ENCODE measurements at places on chromosomes 11 and 22.

DNA sequence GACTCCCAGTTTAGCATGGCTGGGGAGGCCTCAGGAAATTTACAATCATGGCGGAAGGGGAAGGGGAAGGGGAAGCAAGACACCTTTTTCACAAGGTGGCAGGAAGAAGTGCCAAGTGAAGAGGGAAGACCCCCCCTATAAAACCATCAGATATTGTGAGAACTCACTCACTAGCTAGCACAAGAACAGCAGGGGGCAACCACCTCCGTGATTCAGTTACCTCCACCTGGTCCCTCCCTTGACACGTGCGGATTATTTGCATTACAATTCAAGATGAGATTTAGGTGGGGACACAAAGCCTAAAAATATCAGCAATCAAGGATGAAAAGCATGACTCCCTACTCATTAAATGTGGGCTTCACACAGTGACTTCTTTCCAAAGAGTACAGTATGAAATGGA is 155.0 kb upstream of the CCDC90B start:
- DNase-seq: no peak

DNA sequence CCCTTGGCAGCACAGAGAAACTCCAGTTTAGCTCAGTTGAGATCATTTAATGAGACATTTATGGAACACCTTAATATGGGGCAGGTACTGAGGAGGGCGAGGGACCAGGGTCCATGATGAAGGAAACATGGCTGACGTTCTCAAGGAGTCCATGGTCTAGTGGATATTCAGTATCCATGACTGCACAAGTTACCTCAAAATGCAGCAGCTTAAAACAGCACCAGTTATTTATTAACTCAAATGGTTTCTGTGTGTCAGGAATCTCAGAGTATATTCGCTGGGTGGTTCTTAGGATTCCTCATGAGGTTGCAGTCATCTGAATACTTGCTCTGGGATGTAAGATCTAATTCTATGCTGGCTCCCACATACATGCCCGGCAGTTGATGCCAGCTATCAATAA is 346.8 kb downstream of the LARGE1 start:
- no peak for DNase-seq

GRCh38 chr11:119680541-119681360 is 48.2 kb downstream of the NECTIN1 start:
- no peak for DNase-seq

DNA sequence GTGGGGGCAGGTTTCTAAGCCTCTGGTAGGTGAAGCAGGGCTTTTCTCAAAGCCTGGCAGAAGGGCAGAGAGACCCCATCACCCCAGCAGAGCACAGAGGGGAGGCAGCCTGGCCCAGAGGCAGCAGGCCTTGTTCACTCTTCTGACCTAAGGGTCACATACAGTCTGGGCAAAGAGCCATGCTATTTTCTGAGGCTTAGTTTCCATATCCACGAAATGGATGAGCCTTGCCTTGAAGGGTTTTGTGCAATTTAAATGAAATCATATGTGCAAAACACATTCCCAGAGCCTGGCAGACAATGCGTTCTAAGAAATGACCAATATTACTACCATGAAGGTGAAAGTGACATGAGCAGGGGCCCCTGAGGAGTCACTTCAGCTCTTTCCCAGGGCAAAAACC is 44.5 kb downstream of the HIRA start:
- DNase-seq: no peak

GRCh38 chr11:92941676-92942571 is 27.5 kb upstream of the MTNR1B start:
- DNase-seq: no peak

- DNase-seq: no peak
Observed at GRCh38 chr11:65585396-65586246, 9.8 kb downstream of the EHBP1L1 start.

DNA sequence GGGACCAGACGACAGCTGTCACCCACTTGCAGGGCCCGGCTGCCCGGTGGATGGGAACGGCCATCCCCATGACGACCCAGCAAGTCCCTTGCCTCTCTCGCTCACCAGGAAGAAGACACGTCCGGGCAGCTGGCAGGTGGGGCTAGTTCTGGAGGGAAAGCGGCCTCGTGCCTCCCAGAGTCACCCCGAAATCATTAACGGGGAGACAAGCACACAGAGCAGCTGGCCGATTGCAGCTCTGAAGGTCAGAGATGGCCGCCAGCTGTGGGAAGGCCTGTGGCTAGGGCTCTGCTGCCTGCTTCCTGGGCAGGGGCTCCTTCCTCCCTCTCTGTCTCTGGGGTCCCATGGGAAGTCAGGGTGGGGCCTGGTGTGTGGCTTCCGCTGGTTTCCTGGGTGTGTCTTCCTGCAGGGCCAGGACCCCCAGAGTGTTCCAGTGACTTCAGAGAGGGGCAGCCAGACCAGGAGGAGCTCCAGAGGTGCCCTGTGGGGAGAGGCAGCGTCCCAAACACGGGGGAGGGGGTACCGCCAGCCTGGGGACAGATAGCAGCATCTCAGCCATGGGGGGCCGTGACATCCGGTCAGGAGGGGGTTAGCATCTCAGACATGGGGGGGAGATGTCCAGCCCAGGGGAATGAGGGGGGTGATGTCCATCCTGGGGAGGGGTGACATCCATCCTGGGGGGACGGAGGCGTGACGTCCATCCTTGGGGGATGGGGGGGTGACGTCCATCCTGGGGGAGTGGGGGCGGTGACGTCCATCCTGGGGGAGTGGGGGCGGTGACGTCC is 114.9 kb downstream of the KCNQ1 start:
- DNase-seq: no peak

- DNase-seq: no peak
Observed at GRCh38 chr22:36116127-36116526, 44.4 kb downstream of the APOL3 start.

DNA sequence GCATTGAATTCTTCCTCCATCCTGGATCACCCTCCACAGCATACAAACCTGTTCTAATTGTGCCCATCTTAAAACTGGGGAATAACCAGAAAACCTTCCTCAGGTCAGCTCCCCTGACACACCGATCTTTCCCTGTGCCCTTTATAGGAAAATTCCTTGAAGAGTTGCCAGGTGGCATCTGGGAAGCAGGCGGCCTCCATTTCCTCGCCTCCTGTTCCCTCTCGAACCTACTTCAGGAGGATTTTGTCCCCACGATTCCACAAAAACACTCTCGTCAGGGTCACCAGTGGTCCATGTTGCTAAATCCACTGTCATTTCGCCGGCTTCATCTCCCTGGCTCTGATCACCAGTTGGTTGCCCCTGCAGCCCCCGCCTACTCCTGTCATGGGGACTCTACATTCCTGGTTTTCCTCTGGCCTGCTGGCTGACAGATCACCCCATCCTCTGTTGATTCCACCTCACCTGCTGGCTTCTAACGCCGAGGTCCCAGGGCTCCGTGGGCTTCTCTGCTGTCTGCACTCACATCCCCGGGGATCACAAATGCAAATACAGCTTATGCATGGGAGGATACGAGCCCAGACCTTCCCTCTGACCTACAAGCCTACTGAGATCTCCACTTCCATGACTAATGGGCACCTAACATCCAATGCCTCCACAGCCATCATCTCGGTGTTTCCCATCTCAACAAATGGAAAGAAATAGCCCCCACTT is 92.5 kb upstream of the PRDM11 start:
- no peak for DNase-seq

DNA sequence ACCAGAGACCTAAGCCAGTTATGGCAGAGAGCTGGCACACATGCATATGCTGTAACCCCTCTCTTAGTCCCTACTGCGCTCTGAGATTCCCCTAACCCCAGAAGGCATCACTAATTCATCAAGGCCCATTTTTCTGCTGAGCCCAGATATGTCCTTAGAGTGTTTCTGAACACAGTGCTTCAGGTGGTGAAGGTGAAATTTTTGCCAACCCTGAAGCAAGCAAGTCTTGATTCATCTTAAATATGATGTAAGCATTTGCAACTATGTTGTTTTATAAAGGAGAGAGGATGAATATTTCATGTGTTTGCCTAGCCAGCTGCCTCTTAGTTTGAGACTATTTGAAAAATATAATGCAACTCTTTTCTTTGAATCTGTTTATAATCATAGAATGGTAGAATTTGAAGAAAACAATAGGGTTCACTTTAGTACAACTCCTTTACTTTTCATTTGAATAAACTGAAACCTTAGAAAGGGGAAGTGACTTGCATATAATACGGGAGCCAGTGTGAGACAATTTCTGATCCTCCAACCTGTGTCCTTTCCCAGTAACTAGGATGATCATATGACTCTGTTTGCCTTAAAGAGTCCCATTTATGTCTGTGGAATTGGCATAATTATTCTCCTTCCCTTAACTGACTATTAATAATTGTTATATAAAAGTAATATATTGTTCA is 194.3 kb upstream of the MTNR1B start:
- DNase-seq: no peak

DNA sequence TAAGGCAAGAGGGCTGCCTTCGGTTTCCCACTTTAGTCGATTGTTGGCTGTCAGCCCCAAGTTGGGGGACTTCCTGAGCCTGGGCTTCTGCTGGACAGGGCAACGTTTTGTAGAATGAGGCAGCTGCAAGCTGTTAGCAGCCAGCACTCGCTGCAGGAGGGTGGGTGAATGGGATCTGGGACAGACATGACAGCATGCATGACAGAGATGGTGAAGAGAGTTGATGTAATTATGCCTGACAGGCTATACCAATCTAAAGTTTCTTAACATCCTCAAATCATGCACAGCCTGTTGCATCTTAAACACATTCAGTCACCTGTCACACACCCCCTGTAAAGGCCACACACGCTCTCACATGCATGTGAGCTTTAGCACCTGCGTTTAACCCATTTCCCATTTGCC is 49.2 kb downstream of the CWC15 start:
- DNase-seq: no peak

DNA sequence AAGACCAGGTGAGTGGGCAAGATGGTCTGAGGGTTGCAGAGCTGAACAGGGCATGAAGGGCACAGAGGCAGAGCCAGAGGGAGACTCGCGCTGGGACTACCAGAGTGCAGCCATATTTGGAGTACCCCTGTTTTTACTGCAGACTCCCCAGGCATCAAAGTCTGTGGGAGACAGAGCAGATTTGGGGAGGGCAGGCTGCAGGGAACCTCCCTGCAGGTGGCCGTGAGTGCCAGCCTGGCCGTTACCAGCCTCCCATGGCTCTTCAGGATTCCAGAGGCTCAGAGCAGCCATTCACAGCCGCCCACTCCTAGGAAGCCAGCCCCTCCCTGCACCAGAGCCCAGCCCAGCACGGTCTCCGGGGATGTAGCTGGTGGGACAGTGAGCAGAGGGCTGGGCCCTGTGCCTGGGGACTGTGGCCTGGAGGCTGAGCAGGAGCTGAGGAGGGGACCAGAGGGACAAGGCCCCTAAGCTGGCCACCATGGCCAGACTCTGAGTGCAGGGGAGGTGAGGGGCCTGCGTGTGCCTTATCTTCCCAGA is at the start of gene SEPTIN3:
Gene SEPTIN3, plus strand, starts transcription at position 334 of the 537 bp plus-strand sequence. CDS start 2,050 bp downstream, outside the sequence.
- DNase-seq: no peak

DNA sequence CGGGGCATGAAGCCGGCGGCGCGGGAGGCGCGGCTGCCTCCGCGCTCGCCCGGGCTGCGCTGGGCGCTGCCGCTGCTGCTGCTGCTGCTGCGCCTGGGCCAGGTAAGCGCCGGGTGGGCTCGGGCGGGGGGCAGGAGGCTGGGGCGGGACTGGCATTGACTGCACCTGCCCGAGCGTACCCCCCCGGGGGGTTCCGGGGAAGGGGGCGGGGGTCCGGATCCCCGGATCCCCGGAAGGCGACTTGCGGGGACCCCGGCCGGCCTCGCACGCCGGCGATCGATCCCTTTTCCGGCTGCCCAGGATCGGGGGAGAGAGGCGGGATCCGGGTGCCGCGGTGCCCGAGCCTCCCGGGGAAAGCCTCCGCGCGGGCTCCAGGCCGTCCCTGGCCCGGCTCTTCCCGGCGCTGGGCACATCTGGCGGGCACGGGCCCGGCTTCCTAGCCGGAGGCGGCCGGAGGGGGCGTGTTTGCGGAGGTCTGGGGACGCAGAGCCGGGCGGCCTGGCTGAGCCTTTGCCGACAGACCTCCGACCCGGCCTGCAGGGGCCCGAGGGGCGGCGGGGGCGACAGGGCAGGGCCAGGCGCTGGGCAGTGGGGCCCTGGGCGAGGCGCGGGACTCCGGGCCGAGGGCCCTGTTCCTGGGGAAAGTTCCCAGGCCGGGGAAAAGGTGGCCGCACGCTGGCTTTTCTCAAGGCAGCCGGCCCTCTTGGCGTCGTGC is 705 bp downstream of the PTPRJ start:
- no peak for DNase-seq

DNA sequence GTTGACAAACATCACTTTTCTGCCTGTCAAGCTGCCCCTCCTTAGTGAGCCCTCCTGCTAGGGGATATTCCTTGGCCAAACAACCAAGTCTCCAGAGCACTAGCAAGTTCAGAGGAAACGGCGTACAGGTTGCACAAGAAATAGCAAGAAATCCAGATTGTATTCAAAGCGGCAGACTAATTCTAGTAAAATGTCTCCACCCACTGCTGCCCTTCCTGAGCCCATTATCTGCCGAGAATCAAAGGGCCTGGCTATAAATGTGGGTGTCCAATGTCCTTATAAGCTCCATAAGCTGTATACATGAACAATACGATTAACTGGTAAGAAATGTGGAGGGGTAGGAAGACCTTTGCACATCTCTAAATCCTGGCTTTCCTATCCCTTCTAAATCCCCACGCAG is 44.0 kb upstream of the AKIP1 start:
- no peak for DNase-seq

DNA sequence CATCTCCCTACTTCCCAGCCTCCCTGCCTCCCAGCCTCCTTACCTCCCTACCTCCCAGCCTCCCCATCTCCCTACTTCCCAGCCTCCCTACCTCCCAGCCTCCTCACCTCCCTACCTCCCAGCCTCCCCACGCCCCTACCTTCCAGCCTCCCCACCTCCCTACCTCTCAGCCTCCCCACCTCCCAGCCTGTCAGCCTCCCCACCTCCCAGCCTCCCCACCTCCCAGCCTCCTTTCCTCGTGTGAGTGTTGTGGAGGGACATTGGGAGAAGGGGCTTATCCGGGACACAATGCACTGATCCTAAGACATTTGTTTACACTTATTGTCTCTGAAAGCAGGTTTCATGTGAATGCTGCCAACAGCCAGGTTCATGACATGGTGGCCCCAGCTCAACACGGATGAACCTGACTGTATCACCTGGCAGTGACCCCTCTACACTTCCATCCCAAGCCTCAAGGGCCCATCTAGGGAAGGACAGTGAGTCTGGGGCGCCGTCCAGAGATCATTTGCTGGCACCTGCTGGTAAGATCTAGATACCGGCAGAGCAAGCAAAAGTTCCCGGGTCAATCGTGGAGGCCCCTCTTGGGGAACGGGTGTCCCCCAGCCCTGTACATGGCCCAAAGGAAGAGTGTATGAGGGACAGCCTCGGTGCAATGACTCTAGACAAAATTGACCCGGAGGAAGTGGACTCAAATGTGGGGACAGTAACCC is 34.5 kb upstream of the TH start:
- no peak for DNase-seq

GRCh38 chr22:47370448-47371262 is 608.2 kb downstream of the TBC1D22A start:
- DNase-seq: no peak

- DNase-seq: no peak
Observed at GRCh38 chr11:46984987-46985386, 48.4 kb downstream of the CSTPP1 start.

Data from activated T-helper 1 cell treated with anti-CD3 and anti-CD28 coated beads, Interleukin-2, amount 50 U/mL, for 16 hours (primary cell).